Stimulated activated CD8-positive, alpha-beta memory T cell treated with anti-CD3 and anti-CD28 coated beads, Interleukin-4, amount 100 ng/mL, for 4 hours (primary cell): ENCODE measurements at places on chromosomes 4 and X.

- no peak for DNase-seq
These were observed 7.7 kb downstream of the S100P start for GRCh38 chr4:6701371-6701770.

GRCh38 chr4:23889391-23889790 is 456 bp downstream of the PPARGC1A start:
- DNase-seq = no peak

GRCh38 chr4:68581383-68582338 is 5.5 kb upstream of the UGT2B17 start:
- DNase-seq = no peak

DNA sequence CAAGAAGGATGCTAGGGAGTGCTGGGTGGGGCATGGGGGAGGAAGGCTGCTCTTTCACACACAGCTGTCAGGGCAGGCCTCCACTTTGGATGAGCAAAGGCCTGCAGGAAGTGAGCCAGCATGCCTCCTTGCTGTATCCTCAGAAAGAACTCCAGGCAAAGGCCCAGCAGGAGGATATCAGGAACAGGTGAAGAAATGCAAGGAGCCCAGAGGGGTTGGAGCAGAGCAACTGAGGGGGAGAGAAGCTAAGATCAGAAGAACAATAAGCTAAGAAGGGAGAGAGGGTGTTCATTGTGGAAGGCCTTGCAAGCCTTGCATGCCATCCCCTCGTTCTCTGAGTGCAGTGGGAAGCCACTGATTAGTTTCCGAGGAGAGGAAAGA is 115.1 kb downstream of the CAMK2D start:
- no peak for DNase-seq

DNA sequence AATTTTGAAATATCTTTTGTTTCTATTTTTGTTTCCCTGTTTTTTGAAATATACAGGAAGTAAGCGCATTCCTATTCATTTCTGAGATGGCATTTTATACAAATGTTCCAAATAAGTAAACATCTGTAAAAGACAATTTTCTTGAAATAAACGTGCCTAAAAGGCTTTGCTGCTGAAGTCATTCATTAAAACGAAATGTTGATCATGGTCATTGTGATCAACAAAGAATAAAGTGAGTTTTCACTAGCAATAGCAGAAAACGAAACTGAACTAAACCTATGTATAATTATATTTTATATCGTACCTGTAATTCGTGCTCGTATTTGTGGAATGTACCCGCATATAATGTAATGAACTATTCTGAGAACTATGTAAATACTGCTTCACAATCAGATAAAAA is 221.2 kb downstream of the MGST2 start:
- DNase-seq = no peak

- no peak for DNase-seq
These were observed 205.3 kb downstream of the SPOCK3 start for GRCh38 chr4:167028976-167029375.

- DNase-seq = no peak
These were observed 13.3 kb upstream of the MID1 start for GRCh38 chrX:10633722-10634121.

DNA sequence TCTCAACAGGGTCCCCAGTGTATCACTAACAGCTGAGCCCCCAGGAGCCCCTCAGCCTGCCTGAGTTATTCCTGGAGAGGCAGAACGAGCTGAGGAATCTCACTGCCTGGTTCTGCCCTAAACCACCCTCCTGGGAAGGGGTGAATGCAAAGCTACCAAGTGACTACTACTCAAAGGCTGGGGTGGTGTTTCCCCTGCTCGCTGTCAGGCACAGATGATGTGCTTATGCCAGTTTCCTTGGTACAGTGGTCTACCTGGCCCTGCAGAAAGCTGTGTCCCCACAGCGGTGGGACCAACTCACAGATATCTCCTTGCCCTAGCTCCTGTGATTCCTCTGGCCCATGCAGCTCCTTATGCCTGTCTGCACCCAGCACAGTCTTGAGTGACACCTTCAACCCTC is 35.4 kb upstream of the ASMTL start:
- DNase-seq = no peak

- DNase-seq = no peak
These were observed 17.2 kb upstream of the HPGDS start for GRCh38 chr4:94359838-94360237.

- no peak for DNase-seq
These were observed 25.7 kb downstream of the GPM6B start for GRCh38 chrX:13791145-13791544.

DNA sequence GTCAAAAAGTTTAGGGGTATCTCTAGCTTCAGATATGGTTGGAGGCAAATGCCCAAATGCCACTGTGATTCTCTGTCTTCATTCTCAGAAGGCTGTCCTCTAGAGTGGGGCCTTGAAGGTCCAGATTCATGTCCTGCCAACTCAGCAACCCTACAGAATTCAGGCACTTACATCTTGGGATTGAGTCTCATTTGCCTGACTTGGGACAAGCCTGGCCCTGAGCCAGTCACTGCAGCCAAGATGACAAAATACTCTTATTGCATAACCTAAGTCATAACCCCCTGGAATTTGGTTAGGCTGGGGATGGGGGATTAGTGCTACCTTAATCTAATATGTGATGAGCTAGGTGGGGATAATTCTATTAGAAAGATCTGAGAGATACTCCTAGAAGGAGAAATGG is 100.5 kb downstream of the AREG start:
- no peak for DNase-seq

- no peak for DNase-seq
These were observed 65.4 kb upstream of the FAM9C start for GRCh38 chrX:13109817-13110216.

- no peak for DNase-seq
These were observed 154.5 kb upstream of the QRFPR start for GRCh38 chr4:121535351-121535750.

GRCh38 chrX:64265265-64265664 is 34.9 kb upstream of the ASB12 start:
- no peak for DNase-seq

DNA sequence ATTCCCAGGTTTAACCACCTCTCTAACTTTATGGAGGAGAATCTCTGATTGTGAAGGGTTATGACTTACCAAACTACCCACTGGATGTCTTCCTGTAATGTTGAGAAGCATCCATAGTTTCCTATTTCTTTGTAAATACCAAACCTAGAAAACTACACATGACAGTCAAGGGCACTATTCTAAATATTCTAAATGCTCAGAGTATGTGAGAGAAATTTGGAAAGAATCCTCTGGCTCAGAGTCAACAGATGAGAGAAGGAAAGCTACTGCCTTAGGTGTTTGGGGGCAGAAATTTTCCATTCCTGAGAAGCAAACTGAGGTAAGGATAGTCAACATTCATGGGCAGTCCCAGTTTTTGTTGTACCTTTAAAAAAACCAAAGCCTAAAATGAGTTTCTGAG is 155.8 kb downstream of the KCNIP4 start:
- no peak for DNase-seq

- no peak for DNase-seq
These were observed 81.6 kb downstream of the FBXO8 start for GRCh38 chr4:174201871-174202270.

DNA sequence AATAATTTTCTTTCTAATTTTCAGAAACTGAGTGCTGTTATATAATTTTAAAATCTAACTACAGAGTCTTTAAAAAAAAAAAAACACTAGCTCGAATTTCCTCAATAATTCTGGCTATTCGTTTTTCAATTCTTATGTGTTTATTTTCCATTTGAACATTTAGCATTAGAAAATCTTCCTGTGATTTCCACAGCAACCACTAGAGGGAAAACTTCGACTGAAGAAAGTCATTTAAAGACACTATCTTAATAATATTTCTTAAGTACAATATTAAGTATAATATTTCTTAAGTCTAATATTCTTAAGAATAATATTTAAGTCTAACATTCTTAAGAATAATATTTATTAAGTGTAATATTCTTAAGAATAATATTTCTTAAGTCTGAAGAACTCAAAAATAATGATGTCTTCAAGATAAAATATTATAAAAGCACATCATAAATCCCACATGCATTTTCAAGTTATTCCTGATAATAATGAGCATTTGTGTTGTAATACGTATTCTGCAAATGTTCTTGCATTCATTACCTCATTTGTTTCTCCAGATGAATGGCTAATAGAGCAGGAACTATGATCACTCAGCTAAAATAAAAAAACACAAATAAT is 118.4 kb upstream of the WDR17 start:
- DNase-seq = no peak
